ENCODE measurements at places on chromosomes 5 and 9.

DNA sequence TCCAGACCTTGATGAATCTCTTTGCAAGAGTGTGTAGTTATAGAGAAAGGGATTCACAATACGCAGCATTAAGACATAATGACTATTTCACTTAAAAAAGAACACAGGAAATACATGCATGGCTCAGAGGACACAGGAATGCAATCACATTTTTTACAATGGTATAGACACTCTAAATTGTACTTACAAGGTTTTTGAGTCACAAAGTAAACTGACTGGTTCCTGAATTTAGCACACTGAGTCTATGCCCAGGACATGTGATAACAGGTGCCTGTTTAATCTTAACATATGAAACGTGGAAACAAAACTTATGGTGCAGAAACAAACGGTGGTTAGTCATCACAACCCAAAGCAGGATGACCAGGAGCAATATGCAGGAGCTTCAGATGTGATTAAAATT lies 6.7 kb downstream of the EPB41L4A start:
- DNase-seq = no peak

DNA sequence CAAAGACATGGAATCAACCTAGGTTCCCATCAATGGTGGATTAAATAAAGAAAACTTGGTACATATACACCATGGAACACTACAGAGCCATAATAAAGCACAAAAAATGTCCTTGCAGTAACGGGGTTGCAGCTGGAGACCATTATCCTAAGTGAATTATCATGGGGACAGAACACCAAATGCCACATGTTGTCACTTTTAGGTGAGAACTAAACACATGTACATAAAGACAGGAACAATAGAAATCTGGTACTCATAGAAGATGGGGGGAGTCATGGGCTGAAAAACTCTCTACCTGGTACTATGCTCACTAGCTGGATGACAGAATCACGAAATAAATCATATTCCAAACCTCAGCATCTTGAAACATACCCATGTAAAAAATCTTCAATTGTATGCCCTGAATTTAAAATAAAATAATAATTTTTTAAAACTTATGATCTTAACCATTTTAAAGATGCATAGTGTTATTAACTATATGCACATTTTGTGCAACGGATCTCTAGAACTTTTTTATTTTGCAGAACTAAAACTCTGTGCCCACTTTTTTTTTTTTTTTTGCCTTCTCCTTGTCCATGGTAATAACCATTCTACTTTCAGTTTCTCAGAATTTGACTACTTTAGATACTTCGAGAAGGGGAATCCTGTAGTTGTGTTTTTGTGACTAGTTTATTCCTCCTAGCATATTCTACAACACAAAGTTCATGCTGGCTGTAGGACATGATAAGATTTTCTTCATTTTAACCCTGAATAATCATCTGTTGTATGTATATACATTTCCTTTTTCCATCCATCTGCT lies 1081.6 kb upstream of the ACO1 start:
- no peak for DNase-seq

DNA sequence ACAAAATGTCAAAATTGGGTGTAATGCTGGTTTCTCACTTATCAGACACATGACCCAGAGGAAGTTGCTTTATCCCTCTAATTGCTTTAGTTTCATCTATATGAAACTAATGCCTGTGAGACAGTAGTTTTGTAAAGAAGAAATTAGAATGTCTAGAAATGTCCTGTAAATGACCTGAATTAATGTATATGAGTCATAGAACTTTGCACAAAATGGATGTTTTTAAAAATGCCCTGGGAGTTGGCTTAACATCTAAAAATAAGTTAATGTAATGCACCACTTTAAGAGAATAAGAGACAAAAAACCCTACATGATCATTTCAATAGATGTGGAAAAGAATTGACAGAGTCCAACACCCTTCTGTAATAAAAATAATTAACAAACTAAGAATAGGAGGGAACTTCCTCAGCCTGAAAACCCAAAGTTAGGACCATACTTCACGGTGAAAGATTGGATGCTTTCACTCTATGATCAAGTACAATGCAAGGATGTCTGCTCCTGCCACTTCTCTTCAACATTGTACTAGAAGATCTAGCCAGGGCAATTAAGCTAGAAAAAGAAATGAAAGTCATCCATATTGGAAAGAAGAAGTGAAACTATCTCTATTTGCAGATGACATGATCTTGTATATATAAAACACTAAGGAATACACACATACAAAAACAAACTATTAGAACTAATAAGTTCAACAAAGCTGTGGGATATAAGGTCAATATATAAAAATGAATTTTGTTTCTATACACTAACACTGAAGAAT lies 117.9 kb downstream of the MELK start:
- no peak for DNase-seq

DNA sequence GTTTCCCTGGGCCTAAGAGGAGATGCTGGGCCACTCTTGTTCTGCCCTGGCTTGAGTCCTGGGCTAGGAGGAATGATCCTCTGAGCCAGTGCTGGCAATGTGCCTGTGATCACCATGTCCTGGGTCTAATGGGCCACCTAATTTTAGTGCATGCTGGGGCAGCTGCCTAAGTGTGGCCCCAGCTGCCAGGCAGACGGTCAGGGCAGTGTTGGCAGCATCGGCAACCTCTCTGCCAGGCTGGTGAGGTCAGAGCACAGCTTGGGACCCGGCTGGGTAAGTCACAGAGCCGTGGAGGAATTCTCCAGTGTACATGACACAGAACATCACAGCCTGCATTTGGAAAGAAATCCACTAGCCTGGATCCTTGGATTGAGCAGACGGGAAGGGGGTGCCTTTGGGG lies 21.4 kb upstream of the PITX1 start:
- DNase-seq = no peak

- DNase-seq = no peak
Measured at GRCh38 chr5:98193921-98194760, 579.3 kb upstream of the RGMB start.

DNA sequence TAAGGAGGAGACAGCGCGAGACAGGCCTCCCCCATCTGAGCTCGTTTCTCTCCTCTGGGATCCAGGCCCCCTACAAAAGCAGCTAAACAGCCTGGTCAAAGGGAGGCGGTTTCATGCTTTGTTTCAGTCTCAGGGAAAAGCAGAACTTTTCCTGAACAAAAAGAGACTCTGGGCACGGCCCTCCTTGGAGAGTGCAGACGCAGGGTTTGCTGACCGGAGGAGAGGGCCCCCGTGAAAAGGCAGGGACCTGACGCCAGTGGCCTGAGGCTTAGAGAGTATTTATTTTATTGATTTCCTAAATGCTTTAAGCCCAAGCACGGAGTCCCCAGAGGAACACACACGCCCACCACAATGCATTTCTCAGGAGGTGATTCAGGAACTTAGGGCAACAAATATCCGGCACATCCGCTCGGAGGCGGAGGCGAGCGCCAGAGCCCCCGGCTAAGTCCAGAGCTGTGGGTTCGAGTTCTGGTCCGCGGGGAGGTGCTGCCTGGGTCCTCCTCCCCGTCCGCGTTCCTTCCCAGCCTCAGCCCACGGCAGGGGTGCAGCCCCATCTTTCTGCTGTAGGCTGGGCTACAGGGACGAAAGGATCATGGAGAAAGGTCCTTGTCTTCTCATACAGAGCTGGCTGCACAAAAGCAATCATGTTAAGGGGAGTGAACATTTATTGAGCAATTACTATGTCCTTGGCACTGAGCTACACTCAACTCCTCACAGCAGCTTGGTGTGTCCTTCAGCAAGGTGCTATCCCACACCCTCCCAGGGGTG lies 40.0 kb downstream of the PTGES start:
- DNase-seq = no peak

GRCh38 chr5:72397836-72398235 lies 77.7 kb downstream of the PTCD2 start:
- no peak for DNase-seq

DNA sequence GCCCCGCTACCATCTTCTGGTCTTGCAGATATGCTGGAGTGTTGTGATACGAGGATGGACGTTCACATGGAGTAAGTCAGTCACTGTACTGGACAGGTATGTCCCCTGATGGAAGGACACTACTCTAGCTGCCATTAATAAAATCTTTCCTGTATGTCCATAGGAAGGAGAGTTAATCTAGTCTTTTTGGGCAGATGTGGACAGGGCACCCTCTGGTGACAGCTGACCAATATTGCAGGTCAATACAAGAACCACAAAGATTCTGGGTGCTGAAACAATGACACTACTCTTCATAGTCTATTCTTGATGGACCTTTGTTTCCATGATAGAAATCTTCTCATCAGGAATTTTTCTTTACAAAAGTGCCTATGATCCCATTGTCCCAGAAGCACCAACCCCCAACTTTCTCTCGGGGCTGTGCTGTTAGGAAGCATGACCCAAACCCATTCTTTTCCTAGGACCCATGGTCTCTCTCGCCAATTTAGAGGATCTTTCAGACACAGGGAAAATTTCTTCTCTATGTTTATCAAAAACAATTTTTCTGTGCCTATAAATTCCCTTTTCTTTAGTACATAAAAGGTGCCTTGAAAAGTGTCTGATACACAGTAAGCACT lies 376.9 kb downstream of the DTWD2 start:
- DNase-seq = peak; percentile 66

- DNase-seq = no peak
Measured at GRCh38 chr9:137236936-137237421, 4.1 kb upstream of the TUBB4B start.

DNA sequence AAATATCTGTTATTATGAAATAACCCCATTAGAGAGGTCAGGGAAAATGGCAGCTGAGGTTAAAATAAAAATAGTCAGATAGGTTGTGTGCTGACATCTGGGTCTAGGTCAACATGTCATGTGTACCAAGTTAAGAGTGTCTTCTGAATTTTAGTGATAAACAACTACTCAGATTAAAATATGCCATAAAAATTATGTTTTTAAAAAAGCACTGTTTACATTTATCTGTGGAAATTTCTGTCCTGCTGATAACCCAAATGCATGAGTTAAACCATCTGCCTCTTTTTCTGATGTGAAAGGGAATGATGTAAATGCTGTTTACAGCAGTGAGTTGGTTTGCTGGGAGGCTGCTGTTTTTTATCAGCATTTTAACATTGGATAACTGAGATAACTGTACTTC lies 361.2 kb upstream of the TARS1 start:
- DNase-seq = no peak

DNA sequence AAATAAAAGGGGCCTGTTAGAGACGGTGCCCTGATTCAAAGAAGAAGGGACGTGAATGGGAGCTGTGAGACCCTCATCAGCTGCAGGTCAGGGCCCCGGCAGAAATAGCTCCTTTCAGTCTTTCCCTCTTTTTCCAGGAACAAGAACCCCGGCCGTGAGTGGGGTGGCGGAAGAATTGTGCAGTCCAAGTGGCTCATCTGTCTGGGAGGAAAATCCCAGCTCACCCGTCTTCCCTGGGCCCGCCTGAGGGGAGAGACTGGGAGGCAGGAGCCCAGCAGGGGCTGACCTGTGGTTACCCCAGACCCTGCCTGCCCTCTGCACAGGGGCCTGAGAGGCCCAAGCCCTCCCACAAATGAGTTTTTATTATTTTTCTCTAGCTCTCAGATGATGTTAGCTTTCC lies 24.8 kb upstream of the CSF1R start:
- DNase-seq = peak; percentile 70

DNA sequence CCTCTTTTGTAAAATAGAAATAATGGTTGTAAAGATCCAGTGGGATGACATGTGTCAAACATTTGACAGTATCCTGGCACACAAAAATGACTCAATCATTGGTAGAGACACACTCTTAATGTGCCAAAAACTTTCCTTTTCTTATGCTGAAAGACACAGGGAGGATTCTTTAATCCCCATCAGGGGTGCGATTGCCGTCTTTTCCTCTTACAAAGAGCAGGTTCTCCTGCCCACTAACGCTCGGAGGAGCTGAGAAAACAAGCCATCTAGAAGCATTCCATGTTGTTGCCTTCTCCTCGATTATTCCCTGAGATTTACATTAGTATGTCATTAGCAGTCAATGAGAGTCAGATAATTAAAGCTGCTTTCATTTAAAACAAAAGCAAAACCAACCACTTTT lies 342.6 kb upstream of the CCNH start:
- no peak for DNase-seq

DNA sequence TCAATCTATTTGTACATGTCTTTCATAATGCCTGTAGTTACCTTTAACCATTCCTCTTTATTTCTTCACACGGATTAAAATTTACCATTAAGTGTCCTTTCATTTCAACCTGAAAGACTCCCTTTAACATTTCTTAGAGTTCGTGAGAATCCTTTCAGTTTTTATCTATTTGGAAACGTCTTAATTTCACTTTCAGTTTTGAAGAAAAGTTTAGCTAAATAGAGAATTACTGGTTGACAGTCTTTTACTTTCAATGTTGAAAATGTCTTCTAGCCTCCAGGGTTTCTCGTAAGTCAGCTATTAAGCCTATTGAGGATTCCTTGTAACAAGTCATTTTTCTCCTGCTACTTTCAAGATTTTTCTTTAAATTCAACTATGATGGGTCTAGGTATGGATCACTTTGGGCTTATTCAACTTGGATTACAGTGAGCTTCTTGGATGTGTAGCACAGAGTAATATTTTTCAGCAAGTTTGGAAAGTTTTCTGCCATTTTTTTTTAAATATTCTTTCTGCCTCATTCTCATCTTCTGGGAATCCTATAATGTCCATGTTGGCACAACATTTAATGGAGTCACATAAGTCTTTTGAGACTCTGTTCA lies 48.5 kb downstream of the RFX3 start:
- DNase-seq = no peak

DNA sequence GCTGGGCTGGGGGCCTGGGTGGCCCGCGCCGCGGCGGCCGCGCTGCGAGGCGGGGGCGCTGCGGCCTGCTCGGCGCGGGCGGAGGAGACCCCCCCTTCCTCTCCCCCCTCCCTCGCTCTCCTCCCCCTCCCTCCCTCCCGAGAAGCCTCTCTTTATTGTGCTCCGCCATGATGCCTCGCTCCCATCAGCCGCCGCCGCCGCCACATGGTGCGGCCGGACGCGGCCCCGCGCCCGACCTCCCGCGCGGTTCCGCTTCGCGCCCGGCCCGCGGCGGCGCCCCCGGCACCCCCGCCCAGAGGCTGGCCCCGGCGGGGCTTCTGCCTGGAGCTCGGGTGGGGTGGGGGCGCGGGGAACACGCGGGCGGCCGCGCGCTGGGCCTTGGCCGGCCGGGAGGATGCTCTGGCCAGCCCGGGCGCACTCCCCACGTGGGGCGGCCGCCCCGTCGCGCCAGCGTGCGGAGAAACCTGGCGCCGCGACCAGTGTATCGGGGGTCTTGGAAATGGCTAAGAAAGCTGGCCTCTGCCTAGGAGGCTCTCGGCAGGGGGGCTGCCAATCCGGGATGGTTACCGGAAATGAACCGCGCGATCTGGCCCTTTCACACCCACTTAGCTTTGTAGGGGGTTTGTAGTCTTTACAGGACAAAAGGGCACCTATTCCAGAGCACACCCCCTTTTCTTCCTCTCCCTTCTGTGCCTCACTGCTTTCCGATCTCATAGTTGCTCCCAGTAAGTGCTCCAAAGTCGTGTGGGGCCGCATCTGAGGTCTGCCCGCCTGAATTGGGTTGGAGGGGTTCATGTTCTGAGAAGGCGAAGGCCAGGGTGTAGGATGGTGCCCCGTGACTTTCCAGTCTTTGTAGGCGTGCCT lies 1.0 kb downstream of the SET start:
- DNase-seq = peak; percentile 61

GRCh38 chr9:132143359-132143758 lies 18.5 kb upstream of the NTNG2 start:
- no peak for DNase-seq

GRCh38 chr5:18675041-18675440 lies 1040.8 kb downstream of the TAF11L14 start:
- DNase-seq = no peak

GRCh38 chr9:93683331-93684134 lies 107.1 kb downstream of the PHF2 start:
- peak; percentile 52 for DNase-seq

- DNase-seq = no peak
Measured at GRCh38 chr5:68432682-68433081, 217.1 kb downstream of the PIK3R1 start.
